ENCODE measurements at places on chromosomes 3 and 15. TPM values are rescaled to one million over a fixed set of nuclear protein-coding genes. Genes with fewer than 3 reads are reported as not detected.
A peak's percentile ranks its signal among the peaks of the same experiment; 100 is the strongest.

Gene GOLGA8H
- total RNA-seq = under 0.01 TPM

Gene ST8SIA2
- total RNA-seq = not detected

Gene WDR72
- not detected for total RNA-seq

Gene ZNF660
- 2.9 TPM for total RNA-seq

Gene CACNA2D3
- 4.3 TPM for total RNA-seq

Gene MLH1
- total RNA-seq = 56.7 TPM

Gene TMEM45A
- total RNA-seq = 53.1 TPM

Gene CCR8
- not detected for total RNA-seq

DNA sequence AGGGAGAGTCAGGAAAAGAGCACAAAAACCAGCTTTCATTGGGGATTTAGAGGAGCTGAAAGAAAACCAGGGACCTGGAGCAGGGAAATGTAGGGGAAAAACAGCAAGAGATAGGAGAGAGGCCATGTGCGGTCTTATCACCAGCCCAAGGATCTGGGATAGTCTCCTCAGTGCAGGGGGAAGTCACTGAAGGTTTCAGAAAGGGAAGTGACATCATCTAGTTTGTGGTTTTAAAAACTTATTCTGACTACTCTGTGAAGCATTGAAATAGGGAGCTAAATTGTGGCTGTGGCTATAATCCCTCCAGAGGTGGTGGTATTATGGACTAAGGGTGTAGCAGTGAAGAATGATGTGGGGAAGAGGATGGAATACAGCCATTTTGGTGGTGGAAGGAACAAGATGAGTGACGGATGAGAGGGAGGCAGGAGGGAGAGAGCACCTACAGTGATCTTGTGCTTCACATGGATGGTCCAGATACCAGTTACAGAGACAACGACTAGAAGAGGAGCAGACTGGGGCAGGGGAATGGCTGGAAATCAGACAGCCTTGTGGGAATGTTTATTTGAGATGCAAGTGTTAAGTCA, 72.7 kb downstream of the HMG20A start:
- peak; percentile 68 for DNase-seq

DNA sequence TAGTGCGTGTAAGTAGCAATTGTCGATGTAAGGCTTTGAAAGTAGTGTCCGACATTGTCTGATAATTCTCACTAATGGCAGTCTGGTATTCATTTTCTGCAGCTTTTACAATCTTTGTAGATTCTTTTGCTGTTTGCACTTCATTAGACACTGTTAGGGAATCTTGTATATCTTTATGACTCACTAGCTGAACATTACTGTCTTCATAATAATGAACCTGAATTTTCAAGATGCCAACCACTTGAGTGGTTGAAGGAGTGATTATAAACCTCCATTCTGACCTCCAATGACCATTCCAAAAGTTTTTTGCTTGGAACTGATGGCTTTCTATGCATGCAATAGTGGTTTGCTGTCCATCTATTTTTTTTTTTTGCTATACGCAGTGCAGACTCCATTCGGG, 76.4 kb upstream of the MFGE8 start:
- DNase-seq = peak; percentile 82

DNA sequence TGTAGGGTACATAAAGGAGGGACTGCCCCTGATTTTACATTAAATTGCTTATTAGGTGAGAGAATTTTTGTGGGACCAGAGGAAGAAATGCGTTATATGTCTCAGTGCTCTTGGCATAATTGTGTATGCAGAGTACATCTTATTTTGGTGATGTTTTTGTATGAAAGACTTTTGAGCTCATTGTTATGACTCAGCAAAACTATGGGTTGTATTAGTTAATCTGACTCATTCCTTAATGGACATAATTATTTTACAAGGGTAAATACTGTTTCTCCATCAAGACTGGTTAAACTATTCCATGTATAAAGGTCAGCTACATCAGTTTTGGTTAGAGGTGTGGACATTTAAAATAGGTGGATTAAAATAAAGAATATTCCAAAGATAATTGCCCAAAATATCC, 156.8 kb downstream of the ALCAM start:
- peak; percentile 42 for DNase-seq

- DNase-seq = no peak
Measured at GRCh38 chr3:8504611-8504973, 3.0 kb downstream of the LMCD1 start.

GRCh38 chr3:45441584-45442310, 53.4 kb downstream of the LARS2 start:
- DNase-seq = peak; percentile 89

DNA sequence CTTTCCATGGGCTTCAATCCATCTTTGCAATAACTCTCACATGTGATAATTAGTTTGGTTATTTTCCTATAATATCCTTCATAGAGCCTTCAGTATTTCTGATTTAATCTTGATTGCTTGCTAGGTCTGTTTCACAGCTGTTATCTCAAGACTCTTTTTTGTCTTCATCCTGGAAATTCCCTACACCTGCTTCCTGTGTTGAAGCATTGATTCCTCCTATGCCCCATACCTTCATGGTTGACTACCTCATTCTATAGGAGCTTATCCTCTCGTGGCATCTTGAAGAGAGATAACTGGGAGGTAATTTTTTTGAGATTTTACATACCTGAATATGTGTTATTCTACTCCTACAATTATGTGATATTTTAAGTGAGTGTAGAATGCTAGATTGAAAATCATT, 26.7 kb downstream of the PIK3CA start:
- no peak for DNase-seq

- no peak for DNase-seq
Measured at GRCh38 chr3:152076148-152076547, 192.6 kb upstream of the MBNL1 start.

- DNase-seq = no peak
Measured at GRCh38 chr3:86554383-86554782, 436.6 kb downstream of the VGLL3 start.

- DNase-seq = peak; percentile 20
Measured at GRCh38 chr3:125280668-125281361, 68.3 kb upstream of the SLC12A8 start.

DNA sequence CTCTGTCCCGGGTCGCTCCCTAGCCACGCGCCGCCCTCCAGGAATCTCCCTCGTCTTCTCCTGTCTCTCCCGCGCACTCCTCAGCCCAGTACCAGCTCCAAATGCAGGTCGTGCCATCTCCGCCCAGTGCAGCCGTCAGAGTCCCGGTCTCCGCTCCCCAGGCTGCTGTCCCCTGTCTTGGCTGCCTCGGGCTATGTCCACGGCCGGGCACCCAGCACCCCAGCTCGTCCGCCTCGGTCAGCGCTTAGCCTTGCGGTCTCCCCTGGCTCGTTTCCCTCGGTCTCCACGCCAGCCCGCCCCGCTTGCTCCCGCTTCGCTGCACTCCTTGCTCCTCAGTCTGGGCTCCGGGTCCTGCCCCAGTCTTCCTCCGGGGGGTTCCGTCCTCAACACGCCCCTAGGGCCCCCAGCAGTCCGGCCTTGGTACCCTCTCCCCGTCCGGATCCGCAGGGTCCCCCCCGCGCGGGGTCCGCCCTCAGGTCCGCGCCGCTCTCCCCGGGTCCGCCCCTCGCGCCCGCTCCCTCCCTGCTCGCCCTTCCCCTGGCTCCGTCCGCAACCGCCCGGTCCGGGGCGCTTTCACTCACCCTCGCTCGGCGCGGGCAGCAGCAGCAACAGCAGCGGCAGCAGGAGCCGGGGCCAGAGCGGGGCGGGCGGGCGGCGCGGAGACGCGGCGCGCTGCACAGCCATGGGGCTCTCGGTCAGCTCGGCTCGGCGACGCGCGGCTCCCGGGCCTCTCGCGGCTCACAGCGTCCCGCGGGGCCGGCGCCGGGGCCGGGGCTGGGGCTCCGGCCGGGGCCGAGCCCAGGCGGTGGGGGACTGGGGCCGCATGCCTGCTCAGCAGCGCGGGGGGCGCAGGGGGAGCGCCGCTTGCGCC, 462 bp downstream of the IGDCC3 start:
- peak; percentile 16 for DNase-seq

- DNase-seq = peak; percentile 62
Measured at GRCh38 chr3:111315930-111316587, 225.9 kb upstream of the CD96 start.

- no peak for DNase-seq
Measured at GRCh38 chr15:81375461-81375860, 1.4 kb upstream of the TMC3 start.

- DNase-seq = no peak
Measured at GRCh38 chr15:99962006-99962561, 228.8 kb upstream of the LYSMD4 start.

GRCh38 chr15:36595611-36596010, 16.2 kb downstream of the CDIN1 start:
- no peak for DNase-seq

- no peak for DNase-seq
Measured at GRCh38 chr3:43247561-43248184, 38.7 kb upstream of the SNRK start.

DNA sequence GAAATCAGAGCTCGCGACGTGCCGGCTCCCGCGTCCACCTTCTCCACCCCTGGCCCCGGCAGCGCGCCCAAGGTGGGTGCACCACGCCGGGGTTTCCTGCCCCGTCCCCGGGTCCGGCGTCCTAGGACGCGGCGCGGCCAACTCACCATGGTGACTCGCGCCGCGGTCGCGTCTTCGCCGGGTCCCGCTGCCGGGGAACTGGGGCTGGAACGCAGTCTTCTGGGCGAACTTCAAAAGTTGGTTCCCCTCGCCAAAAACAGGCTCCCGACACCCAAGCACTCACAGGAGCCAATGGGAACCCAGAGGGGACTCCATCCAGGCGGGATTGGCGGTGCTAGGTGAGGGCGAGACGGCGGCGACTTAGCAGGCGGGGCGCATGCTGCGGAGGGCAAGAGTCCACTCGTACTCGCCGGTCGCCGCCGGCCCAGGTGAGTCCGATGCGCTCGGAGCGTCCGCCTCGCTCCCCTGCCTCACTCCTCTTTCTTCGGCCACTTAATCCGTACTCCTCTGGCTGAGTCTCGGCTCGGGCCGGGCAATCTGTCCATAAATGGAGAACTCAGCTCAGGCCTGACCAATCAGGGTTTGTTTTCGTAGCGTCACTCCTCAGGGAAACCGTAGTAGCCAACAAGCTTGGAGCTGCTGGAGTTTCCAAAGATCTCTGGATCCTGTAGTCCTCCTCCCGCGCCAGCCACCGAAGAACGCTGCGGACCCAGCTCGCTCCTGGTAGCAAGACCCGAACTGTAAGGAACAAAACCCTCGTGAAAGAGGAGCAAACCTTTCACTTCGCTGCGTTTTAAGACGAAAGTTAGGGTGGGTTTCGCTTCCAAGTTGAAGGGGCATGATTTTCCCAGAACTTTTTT, at the start of gene MYO1E:
Gene MYO1E, minus strand, starts transcription at position 520 of the 860 bp plus-strand sequence. Its CDS starts 371 bp downstream, at position 149.
- peak; percentile 98 for DNase-seq

DNA sequence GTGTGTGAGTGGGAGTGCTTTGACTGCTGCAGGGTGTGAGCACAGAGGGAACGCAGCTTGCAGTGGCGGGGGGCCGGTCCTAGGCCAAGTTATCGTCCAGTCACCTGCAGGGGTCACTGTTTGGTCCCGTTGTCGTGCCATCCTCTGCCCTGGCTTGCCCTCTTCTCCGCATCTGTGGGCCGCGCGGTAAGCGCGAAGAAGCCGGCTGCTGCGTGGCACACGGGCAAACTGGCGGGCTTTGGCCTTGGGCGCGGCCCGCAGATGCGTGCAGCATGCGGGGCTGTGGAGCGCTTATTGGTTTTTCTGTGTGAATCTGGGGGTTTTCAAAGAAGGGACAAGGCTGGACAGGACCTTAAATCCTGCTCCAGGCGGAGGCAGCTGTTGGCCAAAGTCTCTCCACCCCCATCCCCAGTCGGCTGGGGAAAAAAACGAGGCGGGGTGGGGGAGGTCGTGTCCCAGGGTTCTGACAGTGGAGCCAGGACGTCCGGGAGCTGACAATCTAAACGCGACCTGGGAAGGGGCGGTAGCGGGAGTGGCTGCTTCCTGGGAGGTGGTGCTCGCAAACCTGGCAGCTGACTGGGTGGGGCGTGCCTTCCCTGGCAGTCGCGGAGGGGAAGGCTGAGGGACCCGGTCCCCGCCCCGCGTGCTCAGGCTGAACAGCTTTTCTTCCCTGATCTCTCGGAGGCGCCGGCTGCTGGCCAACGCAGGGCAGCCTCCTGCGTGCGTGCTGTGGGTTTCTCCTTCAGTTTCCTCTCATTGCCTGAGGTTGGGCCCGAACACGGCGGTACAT, 39.7 kb upstream of the VEPH1 start:
- peak; percentile 47 for DNase-seq

- DNase-seq = peak; percentile 1
Measured at GRCh38 chr15:29242456-29243242, 27.0 kb downstream of the NSMCE3 start.

GRCh38 chr15:76147906-76148570, 88.3 kb downstream of the TMEM266 start:
- DNase-seq = peak; percentile 45

DNA sequence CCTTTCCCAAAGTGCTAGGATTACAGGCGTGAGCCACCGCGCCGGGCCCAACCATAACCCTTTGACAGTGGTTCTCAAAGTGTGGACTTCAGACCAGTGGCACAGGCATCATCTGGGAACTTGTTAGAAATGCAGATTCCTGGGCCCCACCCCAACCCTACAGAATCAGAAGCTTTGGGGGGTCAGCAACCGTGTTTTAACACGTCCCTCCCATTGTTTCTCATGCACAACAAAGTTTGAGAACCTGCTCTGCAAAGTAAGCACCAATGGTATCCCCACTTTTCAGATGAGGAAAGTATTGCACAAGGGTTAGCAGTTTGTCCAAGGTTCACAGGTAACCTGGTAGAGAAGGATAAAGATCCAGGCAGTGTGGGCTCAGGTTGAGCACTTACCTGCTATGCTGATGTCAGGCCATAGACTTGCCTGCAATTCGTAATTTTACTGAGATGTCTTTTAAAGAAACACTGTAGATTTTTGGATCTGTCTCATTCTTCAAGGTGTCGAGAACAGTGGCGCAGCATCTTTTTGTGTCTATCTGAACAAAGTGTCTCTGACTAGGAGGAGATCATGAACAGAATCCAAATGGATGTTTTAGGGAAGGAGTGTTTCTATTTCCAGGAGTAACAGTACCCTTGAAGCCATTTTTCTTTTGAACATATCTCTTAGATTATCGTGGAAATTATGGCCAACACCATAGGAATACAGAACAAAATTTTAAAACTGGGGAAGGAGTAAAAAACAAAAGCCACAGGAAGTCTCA, 2.5 kb downstream of the GXYLT2 start:
- DNase-seq = no peak

DNA sequence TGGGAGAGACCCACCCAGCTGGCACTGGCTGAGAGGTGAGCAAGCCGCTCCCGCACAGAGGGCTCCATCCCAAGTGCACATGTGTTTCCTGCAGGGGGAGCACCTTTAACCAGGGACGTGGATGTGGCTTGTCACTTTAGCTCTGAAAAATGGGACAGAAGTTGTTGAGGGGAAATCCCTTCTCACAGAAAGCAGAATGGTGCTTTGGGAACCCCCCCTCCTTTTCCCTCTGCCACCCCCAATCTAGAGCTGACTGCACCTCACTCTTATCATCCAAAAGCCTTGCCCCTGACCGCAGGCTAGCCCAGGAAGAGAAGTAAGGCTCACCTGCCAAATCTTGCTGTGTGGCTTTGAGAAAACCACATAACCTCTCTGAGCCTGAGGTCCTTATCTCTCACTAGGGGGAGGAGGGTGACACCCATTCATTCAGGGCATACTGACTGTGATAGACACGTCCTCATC, 77.9 kb downstream of the RPN1 start:
- DNase-seq = no peak

DNA sequence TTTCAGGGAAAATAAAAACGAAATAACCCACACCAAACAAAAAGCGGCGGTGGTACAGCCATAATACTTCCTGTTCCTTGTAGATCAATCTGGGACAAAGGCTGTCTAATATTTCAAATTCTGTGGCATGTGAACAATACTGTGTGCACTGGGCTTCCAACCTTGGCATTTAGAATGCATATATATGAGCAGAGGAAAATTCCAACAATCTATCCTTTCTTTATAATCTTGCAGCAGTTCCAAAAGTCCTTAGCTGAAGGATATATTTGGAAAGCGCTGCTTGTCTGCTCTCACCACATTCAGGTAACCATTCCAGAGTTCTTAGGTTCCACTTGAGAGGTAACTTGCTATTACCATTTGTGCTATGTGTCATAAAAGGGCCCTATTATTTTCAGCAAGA, 231.8 kb downstream of the RBMS3 start:
- no peak for DNase-seq

Measured in fibroblast of villous mesenchyme (primary cell).